ENCODE measurements at places on chromosomes 1 and 21.

GRCh38 chr1:42312576-42313212, 22.3 kb downstream of the FOXJ3 start:
- DNase-seq: no peak

- DNase-seq: no peak
Observed at GRCh38 chr1:165849353-165850133, 22.1 kb downstream of the UCK2 start.

DNA sequence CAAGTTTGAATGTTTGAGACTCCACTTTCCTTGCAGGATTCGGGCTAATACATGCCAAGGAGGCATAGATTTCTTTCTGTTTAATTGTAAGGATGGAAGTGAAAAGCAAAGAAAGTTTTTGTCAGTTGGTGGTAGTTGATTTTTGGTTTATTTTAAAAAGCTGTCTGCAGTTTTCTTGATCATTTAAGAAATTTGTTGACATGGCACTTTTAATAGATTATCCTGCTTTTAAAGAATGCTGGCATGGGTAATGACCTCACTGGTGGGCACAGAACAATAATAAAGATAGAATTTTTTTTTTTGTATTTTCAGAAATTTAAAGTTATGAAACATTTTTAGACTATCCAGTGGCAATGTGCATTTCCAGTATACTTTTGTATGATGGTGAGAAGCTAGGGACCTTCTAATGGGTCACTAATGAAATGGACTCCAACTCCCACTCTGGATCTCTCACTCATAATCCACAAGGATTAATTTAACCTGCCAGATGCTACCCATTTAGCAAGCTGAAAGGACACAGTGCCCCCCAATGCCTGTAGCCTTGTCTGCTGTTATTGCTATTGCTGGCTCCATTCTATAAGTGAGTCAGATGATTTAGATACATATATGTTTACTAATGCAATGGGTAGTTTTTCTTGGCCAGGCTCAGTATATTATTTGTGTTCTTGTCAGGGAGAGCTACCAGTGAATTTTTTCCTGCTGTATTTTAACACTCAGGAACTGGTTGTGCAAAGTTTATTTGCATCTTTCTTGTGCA, 190.2 kb upstream of the SGIP1 start:
- DNase-seq: no peak

GRCh38 chr1:192905049-192905448, 96.2 kb downstream of the RGS2 start:
- DNase-seq: no peak

- no peak for DNase-seq
Observed at GRCh38 chr1:31985430-31985829, 28.2 kb upstream of the KHDRBS1 start.

- no peak for DNase-seq
Observed at GRCh38 chr1:47830641-47831333, 166.4 kb downstream of the TRABD2B start.

- DNase-seq: no peak
Observed at GRCh38 chr1:57782357-57782756, 358.5 kb upstream of the DAB1 start.

- no peak for DNase-seq
Observed at GRCh38 chr1:246946366-246946765, 14.6 kb upstream of the AHCTF1 start.

DNA sequence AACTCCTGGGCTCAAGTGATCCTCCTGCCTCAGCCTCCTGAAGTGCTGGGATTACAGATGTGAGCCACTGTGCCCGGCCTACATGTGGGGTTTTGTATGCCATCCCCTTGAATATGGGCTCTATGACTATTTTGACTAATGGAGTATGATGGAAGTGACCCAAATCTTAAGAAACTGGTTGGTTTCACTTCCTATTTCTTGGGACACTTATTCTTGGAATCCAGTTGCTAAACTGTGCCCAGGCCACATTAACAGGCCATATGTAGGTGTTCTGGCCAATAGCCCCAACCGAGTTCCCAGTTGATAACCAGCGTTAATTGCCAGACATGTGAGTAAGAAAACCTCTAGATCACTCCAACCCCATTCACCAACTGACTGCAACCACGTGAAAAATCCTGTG, 36.3 kb upstream of the CLIC4 start:
- no peak for DNase-seq

DNA sequence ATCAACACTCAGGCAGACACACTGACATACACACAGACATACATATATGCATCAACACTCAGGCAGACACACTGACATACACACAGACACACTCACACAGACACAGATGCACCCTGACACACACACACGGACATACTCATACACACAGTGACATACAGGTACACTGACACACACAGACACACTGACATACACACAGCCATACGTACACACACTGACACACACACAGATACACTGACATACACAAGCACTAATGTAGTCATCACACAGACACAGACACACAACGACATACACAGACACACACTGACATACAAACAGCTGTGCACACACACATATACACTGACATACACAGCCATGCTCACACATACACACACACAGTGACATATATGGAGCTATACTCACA, 131.0 kb upstream of the CSF3R start:
- no peak for DNase-seq

DNA sequence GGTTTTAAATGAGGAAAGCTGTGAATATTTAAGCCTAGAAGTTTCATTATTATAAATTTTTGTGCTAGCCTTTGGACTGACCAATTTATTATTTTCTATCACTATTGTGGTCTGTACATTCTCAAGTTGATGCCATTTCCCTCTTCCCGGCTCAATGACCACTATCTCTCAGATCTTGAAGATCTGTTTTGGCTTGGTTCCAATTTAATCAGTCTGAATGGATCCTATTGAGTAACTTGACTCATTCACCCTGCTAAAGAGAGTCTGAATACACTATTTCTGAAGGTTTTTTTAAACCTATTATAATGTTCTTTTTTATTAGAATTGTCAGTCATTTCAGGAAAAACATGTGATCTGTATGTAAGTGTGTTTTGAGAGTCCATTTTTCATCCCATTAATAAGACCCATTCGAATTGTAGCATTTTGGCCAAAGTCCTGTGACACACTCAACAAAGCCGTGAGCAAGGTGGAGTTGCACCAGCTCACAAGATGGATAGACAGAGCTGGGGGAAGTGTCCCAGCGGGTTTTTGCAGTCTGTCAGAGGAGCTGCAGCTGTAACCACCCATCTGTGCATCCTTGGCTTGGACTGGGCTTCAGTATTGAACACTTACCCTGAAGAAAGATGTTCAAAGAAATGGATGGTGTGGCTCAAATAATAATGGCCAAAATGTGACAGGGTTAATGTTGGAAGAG, 145.6 kb downstream of the NFIA start:
- no peak for DNase-seq

DNA sequence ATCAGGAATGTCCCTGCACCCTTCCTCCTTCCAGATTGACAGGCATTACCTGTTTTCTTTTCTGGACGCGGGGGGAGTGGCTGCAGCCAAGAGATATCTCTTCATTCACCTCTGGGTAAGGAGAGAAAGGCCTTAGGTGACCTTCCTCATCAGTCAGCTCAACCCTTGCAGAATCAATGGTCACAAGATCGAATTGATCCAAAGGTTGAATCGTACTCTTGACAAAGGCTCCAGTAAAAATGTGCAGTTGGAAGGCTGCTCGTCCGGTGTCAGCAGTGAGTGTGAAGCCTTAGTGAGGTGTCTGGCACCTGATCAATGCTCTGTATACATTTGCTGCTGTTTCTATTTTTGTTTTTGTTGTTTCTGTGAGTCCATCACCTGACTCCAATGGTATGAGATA, 282.6 kb upstream of the AJAP1 start:
- DNase-seq: no peak

GRCh38 chr1:60573726-60574409, 500.3 kb upstream of the C1orf87 start:
- DNase-seq: no peak

DNA sequence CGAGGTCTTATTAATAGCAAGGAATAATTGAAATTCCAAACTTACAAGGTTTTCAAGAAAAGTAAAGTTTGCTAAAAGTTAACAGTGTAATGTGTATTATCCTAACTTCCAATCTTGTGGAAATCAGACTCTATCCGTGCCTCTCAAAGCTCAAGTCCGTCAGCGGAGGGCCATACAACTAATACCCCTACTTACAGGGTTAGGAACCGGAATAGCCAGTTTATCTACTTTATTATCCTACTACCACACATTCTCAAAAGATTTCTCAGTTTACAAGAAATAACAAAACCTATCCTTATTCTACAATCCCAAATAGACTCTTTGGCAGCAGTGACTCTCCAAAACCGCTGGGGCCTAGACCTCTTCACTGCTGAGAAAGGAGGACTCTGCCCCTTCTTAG, 457.8 kb downstream of the PTPRC start:
- DNase-seq: no peak

DNA sequence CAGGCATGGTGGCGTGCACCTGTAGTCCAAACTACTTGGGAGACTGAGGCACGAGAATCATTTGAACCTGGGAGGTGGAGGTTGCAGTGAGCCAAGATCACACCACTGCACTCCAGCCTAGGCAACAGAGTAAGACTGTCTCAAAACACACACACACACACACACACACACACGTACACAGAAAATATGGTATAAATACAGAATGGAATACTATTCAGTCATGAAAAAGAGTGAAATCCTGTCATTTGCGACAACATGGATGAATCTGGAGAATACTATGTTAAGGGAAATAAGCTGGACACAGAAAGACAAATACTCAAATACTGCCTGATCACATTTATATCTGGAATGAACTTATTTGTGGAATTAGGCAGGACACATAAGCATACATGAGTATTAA, 18.4 kb downstream of the FOXD2 start:
- no peak for DNase-seq

GRCh38 chr1:77133731-77134358, 85.4 kb downstream of the PIGK start:
- no peak for DNase-seq

GRCh38 chr21:34187935-34188334, 114.6 kb downstream of the MRPS6 start:
- DNase-seq: no peak

DNA sequence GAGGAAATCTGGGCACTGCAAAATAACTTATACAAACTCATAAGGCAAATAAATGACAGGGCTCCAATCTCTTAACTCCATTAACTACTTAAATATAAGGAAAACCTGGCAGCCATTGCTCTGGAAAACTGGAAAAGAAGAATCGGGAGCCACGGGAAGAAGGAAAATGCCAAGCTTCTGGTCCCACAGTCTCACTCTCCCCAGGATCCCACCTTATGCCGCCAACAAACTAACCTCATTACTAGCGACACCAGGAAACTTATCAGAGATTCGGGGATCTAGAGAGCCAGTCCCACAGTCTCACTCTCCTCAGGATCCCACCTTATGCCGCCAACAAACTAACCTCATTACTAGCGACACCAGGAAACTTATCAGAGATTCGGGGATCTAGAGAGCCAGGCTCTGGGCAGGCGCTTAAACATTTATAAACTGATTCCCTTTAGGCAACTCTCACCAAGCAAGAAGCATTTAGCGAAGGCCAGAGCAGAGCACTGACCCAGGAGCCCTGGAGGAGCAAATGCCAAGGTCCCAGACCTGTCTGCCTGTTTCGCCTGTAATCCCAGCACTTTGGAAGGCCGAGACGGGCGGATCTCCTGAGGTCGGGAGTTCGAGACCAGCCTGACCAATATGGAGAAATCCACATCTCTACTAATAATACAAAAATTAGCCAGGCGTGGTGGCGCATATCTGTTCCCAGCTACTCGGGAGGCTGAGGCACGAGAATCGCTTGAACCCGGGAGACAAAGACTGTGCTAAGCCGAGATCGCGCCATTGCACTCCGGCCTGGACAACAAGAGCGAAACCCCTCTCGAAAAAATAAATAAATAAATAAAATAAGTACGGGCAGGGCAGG, 720 bp downstream of the PSMB2 start:
- no peak for DNase-seq

GRCh38 chr1:170262276-170262939, 116.6 kb downstream of the NTMT2 start:
- DNase-seq: no peak

GRCh38 chr1:228093050-228093906, 9.8 kb downstream of the C1orf35 start:
- DNase-seq: no peak

DNA sequence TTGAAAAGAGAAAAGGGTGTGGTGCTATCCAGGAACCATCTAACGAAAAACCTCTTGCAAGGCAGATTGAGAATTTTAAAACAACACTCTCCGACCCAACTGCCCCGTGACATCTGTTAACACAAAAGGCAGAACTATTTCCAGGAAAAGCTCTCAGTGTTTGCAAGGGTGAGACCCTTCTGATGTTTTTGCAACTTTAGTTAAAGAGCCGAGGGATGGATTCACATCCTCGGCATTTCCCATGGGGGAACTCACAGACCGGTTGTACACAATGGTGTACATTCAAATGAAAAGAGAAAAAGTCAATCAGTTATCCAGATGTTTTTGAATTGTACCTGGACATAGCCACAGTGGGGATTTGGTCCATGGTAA, 120.0 kb downstream of the NGF start:
- no peak for DNase-seq

DNA sequence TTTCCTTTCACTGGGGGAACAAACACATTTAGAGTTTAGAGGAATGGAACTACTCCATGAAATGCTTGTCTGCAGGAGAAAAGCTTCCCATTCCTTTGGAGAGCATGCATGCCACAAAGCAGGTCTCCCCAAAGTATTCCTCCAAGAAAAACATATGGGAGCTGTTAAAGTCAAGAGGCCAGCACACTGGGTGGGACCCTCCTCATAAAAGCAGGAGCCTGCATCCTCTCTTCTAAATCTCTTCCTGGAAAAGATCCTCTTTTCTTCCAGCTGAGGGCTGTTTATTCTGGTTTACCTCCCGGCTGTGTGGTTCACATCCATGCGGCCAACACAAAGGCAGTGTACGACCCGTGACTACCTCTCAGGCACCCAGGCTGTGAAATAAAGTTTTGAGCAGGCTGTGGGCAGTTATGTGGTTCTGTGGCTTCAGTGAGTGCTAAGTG, 103.4 kb downstream of the TENT5C start:
- DNase-seq: no peak

DNA sequence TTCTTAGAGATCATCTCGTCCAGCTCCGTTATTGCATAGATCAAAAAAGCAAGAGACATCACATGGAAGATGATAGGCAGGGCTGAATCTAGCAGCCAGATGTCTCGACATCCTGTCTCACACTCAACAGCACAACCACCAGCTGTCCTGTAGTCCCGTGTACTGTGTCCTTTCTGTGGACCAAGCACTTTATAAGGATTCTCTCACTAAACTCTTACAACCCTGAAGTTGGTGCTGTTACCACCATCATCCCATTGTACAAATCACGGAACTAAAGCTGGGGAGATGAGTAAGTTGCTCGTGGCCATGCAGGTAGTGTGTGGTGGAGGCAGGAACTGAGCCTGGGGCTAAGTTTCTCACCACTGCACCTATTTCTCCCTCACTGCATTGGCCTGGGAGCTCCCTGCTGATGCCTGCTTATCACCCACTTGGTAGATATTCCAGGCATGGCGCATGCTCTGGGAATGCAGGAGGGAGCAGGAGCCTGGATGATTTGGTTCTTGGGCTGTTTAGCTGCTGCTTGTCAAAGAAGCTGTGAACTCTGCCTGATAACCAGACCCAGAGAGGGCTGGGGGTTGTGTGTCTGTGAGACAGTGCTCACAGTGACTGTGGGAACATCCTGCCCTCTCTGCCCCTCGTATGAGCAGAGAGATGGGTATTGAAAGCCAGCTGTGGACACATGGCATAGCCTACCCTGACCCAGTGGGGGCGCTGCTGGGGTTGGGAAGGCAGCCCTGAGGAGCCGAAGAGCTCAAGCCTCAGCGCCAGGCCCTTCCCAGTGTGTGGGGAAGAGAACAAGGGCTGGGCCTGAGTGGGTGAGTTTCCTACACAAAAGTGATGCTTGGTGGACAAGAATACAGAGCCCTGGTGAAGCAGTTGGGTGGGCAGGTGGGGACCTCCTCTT, 13.6 kb downstream of the PPFIA4 start:
- no peak for DNase-seq

Measured in SK-N-MC (cell line).